ENCODE measurements at places on chromosomes 12 and 14.

DNA sequence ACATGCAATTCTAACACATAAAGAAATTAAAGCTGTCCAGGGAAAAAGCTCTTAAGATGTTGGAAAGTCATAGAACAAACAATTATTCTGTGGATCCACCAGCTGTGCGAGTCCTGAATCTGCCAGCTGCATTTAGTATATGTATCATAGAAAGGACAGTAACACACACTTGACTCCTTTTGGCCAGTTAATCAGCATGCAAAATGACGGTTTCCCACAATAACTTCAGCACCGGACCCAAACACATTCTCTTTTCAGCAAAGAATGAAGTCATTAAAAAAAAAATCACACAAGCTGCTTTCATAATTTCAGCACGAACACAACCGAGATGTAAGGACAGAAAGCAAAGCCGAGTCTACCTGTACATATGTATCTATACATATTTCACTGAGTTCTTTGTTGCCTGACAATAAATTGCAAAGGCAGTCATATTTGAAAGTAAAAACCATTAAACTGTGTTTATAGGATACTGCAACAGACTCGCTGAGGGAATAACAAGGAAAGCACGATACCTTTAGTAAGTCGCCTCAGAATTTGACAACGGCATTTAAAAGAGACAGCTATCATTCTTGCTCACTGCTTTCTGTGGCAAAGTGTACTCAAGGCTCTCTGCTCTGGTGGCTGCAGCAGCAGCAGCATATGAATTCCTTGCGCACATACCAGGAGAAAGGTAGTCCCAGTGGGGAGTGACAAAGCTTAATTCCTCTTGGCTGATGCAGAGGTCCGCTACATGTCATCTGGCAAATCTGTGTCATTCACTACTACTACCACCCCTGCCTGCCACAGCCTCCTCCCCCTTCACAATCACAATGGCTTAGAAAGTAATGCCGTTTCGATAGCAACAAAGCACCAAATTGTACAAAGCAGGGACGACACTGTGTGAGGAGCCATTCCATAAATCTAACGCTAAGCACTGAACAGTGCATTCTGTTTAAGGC, at the start of gene GRIP1:
TSS of gene GRIP1 (minus strand) at position 739 of the 938 bp plus-strand sequence. CDS start at position 567, 172 bp downstream.
- DNase-seq: no peak

DNA sequence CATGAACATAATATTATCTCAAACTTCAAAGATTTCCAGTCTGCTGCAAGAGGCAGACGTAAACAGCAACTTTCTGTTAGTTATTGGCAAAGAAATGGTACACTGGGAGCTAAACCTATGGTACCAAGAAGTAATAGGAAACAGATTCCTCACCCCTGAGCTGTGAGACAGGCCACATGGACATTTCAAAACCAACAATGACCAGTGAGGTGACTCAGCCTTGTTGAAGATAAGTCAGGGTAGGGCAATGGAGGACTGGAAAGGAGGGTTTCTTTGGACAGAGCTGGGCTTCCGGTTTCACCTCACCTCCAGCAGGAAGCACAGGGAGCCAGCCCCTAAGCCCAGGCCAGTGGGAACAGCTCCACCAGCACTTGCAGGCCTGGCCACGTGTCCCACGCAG, 1320.5 kb downstream of the AACS start:
- no peak for DNase-seq

DNA sequence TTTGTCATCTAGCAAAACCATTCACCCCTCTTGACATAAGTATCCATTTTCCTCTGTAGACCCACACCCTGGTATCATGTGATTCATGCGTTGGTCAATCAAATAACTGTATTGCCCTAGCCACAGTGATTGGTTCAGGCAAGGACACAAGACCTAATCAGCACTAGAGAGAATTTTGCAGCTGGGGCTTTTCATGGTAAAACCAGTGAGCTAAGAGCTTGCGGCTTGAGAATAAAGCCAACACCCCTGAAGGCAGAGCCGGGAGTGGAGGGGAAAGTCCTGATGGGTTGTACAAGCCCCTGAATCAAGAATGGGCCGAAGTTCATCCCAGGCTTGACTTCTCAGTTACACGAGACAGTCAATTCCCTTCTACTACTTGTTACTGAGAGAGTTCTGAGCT, 33.2 kb upstream of the LTBP2 start:
- DNase-seq: no peak

- DNase-seq: no peak
Measured at GRCh38 chr12:125187148-125187745, 122.0 kb downstream of the AACS start.

GRCh38 chr12:77537663-77538062, 293.0 kb upstream of the NAV3 start:
- no peak for DNase-seq

DNA sequence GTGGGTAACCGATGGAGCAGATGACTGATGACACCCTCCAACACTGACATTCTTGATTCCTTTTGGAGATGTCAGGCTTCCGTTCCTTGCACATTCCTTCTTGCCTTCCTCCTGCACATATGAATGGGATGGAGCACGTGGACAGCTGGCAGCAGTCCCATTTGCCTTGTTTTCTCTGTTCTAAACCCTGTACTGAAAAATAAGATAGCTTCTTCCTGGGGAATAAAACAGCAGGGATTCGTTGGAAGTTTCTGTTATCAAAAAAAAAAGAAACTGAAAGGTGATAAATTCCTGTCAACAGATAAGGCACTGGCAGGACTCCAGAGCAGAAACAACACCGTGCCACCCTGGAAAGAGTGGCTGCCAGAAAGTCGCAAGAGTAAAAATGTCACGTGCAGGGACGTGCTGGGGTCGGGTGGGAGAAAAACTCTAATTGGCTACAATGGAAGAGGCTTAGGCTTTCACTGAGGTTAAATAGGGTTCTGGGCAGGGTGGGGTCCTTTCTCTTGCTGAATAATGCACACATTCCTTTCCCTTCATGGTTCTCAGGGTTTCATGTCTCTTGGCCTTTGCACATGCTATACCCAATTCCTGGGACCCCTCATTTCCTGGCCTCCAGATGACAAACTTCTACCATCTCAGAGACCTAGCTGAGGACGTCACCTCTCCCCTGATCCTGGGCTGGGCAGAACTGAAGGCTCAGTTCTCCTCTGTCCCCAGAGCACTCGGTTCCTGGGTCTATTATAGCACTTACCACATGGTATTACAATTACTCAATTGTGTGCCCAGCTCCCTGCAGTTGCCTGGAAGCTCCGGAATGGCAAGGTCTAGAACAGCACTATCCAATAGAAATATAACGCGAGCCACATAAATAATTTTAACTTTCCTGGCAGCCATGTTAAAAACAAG, 7.0 kb upstream of the NUAK1 start:
- DNase-seq: no peak

DNA sequence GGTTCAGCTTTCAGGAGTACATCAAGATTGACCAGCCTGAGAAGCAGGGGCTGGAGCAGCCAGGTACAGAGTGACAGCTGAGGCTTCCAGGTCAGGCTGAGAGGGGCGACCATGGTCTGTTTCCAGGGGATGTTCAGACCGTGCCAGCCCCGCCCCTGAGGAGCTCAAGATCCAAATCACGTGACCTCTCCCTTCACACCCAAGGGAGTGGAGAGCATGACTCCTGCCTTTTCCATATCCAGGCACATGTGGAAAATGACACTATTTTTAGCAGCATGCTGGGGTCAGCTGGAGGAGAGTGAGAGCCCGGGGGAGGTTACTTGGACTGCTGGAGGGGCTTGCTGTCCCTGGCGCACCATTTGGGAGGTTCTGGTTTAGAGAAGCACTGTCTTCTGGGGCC, 92.7 kb downstream of the B4GALNT3 start:
- no peak for DNase-seq

- DNase-seq: no peak
Measured at GRCh38 chr12:67035121-67035520, 234.0 kb upstream of the CAND1 start.

DNA sequence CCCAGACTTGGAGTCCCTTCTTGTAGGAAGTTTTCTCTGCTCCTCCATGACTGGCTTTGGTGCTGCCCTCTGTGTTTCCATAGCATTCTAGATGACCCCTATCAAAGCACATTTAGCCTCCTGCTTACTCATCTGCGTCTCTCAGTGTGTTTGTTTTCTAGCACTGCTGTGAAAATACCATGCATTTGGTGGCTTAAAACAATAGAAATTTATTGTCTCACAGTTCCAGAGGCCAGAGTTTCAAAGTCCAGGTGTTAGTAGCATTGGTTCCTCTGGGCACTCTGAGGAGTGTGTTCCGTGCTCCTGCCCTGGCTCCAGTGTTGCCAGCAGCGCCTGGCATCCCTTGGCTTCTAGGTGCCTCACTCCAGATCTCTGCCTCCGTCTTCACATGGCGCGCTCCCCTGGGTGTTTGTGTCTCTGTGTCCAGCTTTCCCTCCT, 86.1 kb downstream of the CACNA1C start:
- DNase-seq: no peak

DNA sequence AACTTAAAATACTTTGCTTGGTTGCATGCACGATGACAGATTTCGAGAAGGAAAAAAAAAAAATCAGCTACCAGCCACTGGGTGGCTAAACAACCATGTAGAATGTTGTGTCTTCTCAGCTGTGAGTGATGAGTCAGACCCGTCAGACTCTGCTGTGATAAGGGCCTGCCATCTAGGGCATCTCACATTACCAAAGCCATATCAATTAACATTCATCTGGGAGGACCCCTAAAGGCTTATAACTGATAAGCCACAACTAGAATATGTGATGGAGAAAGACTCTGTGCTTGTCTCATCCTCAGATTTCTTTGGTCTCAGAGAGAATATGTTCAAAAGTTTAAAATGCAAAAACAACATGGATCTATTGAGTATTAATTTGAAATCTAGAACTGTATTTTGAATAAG, 111.5 kb downstream of the PAX9 start:
- no peak for DNase-seq

Measured in GM12892 (cell line).